ENCODE measurements at places on chromosomes 1 and 21. TPM values are rescaled to one million over a fixed set of nuclear protein-coding genes. Genes with fewer than 3 reads are reported as not detected.

DNA sequence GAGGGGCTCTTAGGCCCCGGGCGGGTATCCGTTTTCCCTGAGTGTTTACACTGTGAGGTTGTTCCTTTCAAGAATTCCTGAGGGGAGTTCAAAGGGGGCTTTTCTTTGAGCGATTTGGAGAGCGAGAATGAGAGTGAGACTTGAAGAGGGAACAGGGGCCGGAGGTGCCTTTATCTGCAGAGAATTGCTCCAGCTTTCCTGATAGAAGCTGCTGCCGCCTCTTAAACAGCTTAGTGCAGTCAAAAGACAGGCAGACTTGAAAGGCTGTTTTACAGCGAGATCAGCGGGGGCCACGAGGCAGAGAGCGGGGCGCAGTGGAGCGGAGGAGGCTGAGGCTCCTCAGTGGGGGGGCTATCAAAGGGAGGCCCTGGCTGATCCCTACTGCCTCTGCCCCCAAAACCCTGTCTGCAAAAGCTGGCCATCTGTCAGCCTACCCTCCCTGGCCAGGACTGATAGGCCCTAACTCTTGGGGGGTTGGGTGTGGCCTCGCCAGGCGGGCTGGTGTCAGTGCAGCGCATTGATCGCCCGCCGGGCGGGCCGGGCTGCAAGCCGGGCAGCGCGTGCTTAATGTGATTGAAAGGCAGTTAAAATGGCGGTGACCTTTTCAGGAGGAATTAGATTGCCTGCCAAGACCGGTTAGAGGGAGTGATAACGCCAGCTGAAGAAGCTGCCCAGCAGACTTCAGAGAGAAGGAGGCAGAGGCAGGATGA lies 36.4 kb downstream of the TMEM53 start:
- DNase-seq, result no peak

DNA sequence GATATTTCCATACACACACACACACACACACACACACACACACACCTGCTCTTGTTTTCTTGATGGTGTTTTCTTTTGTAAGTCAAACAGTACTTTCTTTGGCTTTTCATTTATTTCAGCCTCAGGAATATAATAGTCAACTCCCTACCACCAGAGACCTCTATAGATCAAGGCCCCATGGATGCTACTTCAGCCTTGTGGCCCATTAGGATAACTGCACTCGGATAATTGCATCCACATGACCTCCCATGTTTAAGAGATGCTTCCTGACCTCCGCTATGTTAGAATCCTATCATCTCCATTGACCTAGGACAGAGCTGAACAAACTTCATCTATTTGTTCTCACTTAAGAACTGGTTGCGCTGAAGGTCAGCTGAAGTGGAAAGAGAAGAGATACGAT lies 1094.0 kb upstream of the B3GALT2 start:
- no peak for DNase-seq

DNA sequence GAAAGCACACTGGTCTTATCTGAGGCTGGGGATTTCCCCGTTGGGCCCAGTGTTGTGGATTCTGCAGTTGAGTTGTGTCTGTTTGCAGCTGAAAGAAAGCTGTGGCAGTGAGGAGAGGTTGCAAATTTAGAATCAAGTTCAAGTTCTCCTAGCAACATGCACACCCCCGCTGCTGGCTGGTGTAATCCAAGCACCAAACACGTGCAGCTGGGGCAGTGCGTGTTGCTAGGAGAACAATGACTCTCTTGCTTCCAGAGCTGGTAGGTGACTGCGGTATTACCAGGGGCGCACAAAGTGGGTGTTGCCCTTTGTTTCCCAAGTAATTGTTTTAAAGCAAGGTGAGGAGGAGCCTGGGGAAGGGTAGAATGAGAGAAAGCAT lies 91.5 kb downstream of the IER5 start:
- DNase-seq, result no peak

GRCh38 chr1:18875107-18875795 lies 15.8 kb upstream of the TAS1R2 start:
- peak; percentile 41 for DNase-seq

DNA sequence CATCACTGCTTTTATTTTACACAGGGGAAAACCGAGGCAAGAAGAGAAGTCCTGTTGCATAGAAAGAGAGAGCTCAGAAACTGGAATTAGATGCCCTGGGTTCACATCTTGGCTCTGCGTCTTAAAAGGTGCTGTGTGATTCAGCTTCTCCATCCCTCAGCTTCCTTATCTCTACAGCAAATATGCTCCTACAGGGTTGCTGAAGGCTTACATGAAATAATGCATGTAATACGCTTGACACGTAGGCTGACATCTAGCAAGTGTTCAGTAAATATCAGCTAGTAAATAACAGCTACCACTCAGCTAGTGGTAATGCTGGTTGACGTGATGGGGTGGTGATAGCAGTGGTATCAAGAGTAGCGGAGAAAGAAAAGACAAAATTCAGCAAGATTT lies 77.1 kb upstream of the CD55 start:
- DNase-seq, result no peak

DNA sequence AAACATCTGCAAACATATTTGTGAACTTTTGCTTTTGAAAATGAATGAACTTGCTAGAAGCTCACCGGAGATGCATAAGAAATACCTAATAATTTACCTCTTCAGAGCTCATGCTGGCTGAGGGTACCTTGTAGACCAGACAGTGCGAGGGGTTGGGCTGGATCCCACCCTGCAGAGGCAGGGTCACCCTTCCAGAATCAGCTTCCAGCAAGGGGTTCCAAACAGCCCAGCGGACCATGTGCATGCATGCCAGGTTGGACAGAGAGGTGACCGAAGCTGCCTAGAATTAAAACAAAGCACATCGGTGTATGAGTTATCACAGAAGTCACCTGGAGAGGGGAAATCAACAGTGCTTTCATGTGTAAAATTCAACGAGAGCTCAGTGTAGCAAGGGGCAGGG lies 59.2 kb downstream of the NPHP4 start:
- no peak for DNase-seq

DNA sequence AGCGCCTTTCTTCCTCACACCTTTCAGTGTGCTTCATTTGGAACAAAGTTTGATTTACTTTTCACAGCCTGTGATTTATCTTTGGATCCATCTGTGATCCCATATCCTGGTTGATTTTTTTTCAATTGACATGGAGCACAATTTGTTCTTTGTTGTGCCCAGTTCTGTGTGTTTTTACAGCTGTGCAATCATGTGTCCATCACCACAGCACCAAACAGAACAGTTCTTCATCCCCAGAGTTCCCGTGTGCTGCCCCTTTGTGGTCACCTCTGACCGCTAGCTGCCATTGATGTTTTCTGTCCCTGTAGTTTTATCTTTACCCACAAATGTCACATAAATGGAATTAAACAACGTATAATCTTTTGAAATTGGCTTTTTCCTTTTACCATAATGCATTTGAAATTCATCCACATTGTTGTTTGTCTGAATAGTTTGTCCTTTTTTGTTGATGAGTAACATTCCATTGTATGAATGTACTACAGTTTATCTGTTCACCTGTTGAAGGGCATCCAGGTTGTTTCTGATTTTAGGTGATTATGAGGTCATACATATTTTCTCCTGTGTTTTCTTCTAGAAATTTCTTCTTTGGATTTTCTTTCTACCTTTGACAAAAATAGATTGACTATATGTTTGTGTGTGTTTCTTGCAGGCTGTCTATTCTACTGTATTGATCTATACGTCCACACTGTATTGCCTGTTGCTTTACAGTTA lies 17.4 kb downstream of the MIGA1 start:
- no peak for DNase-seq

GRCh38 chr1:43312663-43313515 lies 12.1 kb downstream of the TIE1 start:
- no peak for DNase-seq

DNA sequence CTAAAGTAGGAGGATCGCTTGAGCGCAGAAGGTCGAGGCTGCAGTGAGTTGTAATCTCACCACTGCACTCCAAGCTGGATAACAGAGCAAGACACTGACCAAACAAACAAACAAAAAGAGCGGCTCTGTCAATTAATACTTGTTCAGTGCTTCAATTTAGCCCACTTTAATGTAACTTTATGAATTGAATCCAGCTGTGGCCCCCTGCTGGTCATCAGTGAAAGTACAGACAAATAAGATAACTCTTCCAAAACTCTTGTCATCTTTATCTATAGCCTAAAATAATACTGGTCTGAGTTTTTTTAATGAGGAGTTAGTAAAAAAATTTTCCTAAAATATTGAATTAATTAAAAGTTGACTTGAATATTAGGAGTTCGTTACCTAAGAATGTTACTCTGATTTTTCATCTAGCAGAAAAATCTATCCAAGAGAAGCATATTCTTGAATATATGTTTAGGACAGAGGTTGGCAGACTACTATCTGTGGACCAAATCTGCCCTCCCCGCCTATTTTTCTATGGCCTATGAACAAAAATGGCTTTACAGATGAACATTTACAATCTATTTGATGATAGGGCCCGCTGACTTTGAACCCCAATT lies 26.1 kb downstream of the ATP5PF start:
- DNase-seq, result peak; percentile 8

DNA sequence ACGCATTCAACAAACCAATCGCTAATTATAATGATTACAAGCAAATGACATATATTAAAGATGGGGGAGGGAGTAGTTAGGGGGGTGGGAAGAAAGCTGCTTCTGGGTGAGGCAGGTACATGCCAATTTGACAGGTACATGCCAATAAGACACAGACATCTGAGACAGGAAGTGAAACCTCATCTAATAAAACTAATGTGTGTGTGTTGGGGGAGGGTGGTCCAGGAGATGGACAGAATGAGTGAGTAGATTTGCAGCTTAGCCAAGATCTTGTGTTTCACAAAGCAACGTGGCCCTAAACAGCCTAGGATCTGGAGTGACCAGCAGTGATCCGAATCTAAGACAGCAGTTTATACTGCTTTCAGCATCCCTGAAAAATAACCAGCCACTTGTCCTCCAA lies 10.8 kb downstream of the CFAP45 start:
- DNase-seq, result no peak

DNA sequence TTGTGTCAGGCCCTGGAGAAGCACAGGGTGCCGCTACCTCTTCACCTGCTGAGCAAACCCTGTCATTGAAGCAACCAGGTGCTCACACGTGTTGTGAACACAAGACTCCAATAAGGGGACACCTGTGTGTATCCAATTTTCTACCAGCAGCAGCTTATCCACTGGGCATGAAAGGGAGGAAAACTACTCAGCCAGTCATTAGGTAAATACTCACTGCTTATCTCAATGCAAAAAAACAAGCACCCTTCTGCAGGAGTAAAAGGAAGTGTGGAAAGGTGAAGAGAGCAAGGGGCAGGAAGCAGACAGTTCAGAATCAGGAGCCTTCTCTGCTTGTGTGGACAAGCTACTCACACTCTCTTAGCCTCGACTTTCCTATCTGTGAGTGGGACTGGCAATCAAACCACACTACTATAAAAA lies 148.9 kb downstream of the ETS2 start:
- no peak for DNase-seq

DNA sequence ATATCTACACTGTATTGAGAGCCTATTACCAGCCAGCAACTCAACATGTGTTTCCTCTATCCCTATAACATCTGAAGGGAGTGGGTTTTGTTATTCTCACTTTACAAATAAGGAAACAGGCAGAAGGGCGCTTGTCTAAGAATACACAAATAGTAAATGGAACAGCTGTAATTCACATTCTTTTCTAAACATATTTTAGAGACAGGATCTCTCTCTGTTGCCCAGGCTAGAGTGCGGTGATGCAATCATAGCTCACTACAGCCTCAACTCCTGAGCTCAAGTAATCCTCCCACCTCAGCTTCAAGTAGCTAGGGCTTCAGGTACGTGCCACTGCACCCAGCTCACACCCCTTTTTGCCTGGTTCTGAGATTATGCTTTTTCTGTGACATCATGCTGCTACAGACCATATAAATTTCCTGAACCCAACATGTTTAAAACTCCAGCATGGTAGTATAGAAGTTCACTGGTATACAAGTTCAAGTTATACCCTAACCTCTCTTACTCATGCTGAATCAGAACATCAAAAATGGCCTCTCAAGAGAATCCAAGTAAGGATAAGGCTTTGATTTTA lies 8.6 kb upstream of the TACSTD2 start:
- no peak for DNase-seq

DNA sequence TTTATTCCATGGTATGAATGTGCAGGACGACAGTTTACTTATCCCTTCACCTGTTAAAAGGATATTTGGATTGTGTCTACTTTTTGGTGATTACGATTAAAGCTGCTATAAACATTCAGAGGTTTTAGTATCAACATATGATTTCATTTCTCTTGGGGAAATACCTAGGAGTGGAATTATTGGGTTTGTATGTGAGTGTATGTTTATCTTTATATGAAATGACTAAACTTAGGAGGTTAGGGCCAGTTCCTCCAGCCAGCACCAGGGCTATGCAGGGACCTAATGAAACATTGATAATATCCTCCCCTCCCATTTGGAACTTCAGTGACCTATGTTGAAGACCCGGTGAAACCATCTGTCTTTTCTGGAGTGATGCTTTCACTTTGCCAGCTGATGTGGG lies 13.8 kb downstream of the TMEM51 start:
- DNase-seq, result no peak

DNA sequence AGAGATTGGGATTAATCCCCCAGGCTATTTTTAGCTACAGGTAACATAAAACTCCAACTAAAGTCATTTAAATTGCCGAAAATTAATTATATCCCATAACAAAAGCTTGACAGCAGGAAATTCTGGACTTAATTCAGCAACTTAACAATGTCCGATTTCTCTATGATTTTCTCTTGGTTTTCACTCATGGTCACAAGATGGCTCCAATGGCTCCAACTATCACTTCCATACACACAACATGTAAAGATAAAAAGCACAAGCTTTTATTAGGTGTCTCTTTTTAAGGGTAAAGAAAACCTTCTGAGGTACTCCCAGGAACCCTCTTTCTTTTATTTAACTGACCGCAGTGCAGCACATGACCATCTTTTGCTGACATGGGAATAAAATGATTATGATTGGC lies 363.5 kb upstream of the PTBP2 start:
- DNase-seq, result no peak

DNA sequence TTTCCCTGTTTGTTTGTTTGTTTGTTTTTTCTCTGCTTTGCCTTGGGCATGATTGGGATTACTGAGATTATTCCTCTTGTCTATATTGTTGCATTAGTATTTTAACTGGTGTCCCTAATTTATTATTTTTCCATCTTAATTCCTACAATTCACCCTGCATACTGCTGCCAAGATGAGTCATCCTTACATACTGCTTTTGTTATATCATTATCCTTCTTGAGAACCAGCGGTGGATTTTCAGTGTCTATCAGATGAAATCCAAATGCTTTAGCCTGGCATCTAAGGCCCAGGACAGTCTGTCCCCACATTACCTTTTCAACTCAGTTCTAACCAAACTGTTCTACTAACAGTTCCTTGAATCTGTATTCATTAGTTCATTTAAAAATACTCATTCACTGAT lies 101.7 kb downstream of the OLFML2B start:
- no peak for DNase-seq

Gene NUP210L
- not detected for polyA plus RNA-seq

Gene DNAH14
- polyA plus RNA-seq, result 10.7 TPM

Gene TMPRSS15
- polyA plus RNA-seq, result not detected

Gene VTCN1
- polyA plus RNA-seq, result not detected

Gene IFNGR2
- 82.1 TPM for polyA plus RNA-seq

Gene RXFP4
- polyA plus RNA-seq, result not detected

Gene DMBX1
- polyA plus RNA-seq, result not detected

Gene SLC2A5
- 0.06 TPM for polyA plus RNA-seq
